ENCODE measurements at places on chromosomes 5 and 9. TPM values are rescaled to one million over a fixed set of nuclear protein-coding genes. Genes with fewer than 3 reads are reported as not detected.
A peak's percentile ranks its signal among the peaks of the same experiment; 100 is the strongest.

The HTR1A gene
- total RNA-seq: 3.2 TPM

The TMEM203 gene
- total RNA-seq: 34.1 TPM

DNA sequence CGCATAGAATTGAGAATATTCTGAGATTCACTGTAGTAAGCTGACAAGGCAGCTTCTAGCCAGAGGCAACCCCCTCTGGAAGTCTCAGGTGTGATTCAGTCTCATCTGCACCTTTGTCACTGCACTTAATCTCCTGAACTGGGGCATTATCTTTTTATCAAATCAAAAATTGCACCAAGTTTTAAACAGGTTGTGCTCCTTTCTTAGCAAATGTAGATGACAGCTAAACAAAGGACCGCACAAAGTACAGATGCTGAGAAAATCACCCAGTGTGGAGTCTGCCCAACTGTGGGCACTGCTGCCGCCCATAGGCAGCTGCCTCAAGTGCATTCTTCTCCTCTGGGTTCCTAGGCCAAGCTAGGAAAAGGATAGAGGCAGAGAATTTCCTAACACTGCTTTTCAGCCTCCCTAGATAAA, 51.1 kb downstream of the STARD4 start:
- no peaks in the 10 kb centered on the region for H3K36me3 ChIP-seq
- H3K4me1 ChIP-seq: no peaks in the 10 kb centered on the region
- H3K27me3 ChIP-seq: no peaks in the 10 kb centered on the region
- DNase-seq: peak; percentile 88
- no peak overlapping the region for H3K4me3 ChIP-seq

DNA sequence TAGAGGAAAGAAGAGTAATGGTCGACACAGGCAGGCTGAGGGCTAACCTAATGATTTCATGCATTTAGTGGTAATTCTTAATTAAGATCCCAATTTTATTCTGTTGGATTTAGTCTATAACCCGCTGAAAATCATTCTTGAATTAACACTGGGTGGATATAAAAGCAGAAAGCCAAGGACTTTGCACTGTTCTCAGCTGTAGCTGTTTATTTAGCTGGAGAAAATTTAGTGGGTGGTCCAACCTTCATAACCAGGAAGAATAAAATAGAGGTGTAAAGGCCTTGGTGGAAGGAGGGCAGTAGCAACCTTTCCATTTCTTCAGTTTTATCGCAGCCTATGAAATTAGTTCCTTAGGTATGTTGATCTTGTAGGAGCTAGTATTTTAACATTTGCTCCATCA, 92.3 kb downstream of the GHR start:
- no peaks in the 10 kb centered on the region for H3K27me3 ChIP-seq
- no peak overlapping the region for H3K4me3 ChIP-seq
- H3K4me1 ChIP-seq: no peaks in the 10 kb centered on the region
- H3K36me3 ChIP-seq: no peaks in the 10 kb centered on the region
- H3K27ac ChIP-seq: no peak overlapping the region

- H3K27me3 ChIP-seq: no peaks in the 10 kb centered on the region
- no peak overlapping the region for H3K4me3 ChIP-seq
- no peaks in the 10 kb centered on the region for H3K36me3 ChIP-seq
- no peak overlapping the region for H3K27ac ChIP-seq
- DNase-seq: no peak
- H3K4me1 ChIP-seq: peaks cover 3% of the 10 kb centered on the region
Measured at GRCh38 chr5:129096382-129096991, 1.9 kb downstream of the ISOC1 start.

DNA sequence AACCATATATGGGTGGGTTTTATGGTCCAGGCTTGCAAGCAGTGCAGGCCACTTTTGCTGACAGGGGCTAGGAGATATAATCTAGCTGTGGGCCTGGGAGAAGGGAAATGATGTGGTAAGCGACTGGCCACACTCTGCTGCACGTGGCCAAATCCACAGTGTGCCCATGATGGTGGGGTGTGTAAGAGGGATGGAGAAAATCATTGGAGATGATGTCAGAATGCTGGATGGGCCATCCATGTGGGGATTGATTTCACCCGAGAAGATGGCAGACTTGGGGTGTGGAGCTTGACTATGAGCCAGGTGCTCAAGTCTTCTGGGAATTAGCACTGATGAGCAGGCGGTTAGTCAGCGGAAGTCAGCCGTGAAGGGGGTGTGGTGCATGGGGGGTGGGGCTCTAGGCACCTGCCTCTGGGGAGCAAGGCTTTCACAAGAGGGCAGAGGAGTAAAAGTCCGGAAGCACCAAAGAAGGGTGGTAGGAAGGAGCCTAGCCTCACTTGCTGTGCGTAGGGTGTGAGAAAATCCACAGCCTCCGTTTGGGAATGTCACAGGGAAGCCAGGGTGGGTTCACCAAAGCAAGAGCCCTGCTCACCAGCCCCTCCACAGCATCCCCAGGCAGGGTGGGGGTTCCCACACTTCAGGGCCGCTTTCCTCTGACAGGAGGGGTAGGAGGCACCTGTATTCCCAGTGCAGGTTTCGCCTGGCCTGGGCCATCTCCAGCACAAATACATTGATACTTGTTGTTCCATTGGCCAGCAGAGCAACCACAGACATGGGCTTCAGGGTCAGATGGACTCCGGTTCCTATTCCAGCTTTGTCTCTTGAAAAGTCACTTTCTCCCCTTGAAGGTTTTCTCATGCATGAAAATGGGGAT, 44.5 kb upstream of the ANGPTL2 start:
- no peak for DNase-seq
- peaks cover 14% of the 10 kb centered on the region for H3K4me1 ChIP-seq

- no peaks in the 10 kb centered on the region for H3K36me3 ChIP-seq
- no peak overlapping the region for H3K27ac ChIP-seq
- H3K4me3 ChIP-seq: no peak overlapping the region
Measured at GRCh38 chr5:83827111-83827557, 106.5 kb upstream of the HAPLN1 start.
